Bronchial epithelial cell (primary cell): ENCODE measurements at places on chromosomes 3 and 15.

DNA sequence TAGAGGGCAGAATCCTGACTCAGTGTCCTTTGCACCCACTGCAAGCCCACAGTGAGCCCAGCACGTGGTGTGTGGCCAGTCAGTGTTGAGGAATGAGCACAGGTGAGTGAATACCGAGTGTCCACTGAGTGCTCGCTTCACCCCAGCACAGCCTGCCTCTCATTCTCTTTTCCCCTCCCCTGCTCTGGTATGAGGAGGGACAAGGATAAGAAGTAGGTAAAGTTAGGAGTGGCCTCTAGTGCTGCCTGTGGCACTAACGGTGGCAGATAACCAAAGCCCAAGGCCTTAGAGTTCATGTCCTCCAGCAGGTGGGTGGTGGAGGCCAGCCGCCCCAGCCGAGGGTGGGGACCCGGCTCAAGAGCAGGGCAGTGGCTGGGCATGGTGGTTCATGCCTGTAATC is 38.0 kb downstream of the PRKCD start:
- no peak for DNase-seq

- DNase-seq: no peak
These were observed 9.1 kb upstream of the DIS3L start for GRCh38 chr15:66284271-66284670.

- no peak for DNase-seq
These were observed 8.5 kb downstream of the EPB42 start for GRCh38 chr15:43212299-43212698.

DNA sequence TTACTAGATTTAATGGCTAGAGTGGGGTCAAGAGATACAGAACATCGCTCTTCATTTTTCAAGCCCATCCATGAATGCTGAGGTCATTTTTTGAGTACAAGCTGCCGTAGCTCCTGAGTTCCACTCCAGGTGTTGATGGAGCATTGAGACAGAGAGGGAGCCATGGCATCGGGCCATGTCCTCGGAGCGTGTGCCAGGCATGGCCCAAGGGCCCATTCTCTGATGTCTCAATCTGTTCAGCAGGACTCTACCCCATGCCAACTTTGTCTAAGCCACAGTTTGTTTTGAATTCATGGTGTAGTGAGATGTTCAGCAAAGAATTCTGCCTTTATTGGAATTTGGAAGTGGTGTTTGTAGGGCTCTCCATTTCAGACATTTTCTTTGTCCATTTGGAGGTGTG is 110.5 kb upstream of the ADAMTS9 start:
- DNase-seq: no peak

- DNase-seq: peak; percentile 60
These were observed 37.7 kb downstream of the PLD1 start for GRCh38 chr3:171772427-171773056.

GRCh38 chr3:69324362-69325025 is 61.4 kb downstream of the FRMD4B start:
- DNase-seq: no peak

DNA sequence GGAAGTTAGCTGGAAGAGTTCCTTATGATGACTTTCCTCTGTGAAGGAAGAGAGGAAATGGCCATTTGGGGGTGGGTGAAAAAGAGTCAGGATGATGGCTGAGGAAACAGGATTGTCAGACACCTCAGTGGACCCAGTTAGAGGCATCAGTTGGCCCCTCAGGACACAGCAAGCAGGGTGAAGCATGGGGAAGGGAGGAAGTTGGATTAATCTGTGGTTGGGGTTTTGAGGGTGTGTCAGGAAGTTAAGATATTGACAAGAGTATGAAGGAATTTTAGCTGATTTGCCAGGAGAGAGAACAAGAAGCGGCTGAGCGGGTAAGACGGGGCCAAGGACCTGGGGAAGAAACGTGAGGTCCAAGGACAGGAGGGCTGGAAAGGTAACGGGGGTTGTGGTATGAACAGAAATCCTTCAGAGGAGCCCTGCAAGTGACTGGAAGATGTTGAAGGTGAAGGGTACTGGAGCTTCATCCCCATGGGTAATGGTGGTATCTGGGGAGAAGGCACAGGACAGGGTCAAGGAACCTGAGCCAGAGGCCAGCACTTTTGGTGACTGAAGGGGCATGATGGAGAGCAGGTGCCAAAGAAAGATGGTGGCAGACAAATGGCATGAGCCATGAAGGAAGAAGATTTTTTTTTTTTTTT is 2.7 kb downstream of the UQCC5 start:
- no peak for DNase-seq

DNA sequence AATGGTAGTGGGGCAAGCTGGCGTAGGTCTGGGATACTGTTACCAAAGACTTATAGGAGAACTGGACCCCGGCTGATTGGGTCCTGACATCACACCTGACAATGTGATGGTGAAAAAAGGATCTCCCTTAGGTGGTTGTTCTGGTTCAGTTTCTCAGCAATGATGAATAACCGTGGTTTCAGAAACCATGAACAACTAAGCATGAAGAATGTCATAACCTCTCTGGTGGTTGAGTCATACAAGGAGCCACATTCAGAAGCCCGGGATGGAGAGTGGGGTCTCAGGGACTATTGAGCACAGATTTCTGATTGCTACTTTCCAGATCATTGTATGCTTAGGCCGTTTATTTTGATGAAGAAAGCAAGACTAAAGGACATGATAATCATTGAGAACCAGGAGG is 17.4 kb downstream of the GPR160 start:
- DNase-seq: peak; percentile 74

DNA sequence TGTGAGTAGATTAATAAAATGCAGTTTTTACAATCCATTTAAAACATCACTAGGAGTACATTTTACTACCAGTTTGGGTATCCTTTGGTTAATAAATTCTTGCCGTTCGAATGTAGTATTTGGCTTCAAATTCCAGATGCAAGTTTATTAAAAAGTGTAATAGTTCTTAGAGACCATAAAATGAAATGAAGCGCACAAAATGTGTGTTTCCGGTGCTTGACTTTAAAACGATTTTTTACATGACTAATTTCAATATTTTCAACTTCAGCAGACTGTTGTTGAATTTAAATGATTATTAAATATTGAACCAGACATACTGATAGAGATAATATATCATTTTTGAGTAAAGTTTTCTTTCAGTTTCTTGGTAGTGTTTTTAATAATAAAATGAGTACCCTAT is 138.4 kb upstream of the NAALADL2 start:
- no peak for DNase-seq

- DNase-seq: peak; percentile 99
These were observed 384.9 kb upstream of the THBS1 start for GRCh38 chr15:39195961-39196486.

DNA sequence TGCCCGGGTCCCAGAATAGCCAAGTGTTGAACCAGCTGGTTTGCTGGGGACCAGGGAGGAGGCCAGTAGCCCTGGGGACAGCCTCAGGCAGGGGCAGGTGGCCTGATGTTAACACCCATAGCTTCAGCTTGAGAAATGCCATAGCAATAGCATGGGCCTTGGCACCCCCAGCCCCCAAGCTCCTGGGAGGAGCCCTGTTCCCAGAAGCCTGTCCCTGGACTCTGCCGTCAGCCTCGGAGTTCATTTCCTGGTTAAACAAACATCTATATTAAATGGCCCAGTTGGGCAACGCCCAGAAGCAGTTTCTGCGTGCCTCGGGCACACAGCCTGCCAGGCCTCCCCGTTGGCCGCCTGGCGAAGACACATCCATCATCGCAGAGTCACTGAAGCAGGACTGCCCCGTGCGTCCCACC is 58.2 kb downstream of the FGD5 start:
- peak; percentile 19 for DNase-seq

- no peak for DNase-seq
These were observed 15.4 kb downstream of the CDV3 start for GRCh38 chr3:133588784-133589465.

DNA sequence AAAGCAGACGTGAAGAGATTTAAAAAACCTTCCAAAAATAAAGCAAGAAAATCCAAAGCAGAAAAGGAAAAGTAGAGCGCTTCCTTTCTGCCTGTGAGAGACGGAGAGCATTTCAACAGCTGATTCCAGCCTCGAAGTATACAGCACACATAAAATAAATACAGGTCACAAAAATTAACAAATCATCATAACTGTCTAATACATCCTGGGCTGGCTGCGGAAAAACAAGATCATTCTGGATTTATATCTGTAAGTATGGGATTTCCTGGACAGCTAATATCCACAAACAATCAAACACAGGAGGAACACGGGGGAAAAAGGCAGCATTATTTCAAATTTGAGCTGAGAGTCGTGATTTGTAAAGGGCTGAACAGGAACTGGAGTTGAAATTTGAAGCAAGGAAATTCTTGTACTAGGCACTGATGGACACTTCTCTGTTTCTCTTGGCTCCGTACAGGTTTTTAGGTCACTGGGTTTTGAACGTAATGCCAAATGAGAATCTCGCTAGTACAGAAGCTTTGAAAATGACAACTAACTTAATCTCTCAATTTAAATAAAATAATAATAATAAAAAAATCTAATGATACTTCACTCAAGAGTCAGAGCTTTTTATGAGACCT is 577.7 kb downstream of the FOXP1 start:
- DNase-seq: no peak

GRCh38 chr3:177144922-177145321 is 52.4 kb downstream of the TBL1XR1 start:
- DNase-seq: peak; percentile 52

DNA sequence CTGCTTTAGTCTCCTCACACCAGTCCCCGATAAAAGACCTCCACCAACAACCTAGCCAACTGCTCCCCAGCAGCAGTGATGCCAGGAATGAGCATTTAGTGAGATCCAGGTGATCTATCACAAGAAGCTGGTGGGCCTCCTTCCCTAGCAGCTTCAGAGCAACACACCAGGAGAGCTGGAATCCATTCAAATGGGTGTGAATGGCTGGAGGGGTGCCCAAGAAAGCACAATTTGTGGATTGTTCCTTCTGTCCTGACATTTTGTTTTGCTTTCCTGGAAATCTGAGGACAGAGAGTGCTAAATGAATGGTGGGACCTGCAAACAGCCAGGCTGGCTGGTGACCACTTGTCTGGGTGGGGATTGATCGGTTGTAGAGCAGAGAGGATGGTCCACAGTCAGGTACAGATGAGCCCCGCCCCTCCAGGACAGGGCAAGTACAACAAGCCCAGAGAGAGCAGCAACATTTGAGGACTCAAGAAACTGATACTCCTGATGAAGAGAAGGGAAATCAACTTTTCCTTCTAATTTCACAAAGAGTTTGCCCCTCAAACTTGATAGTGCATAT is 316.8 kb downstream of the VPS13C start:
- DNase-seq: no peak

GRCh38 chr15:55402707-55403106 is 5.5 kb downstream of the CCPG1 start:
- DNase-seq: no peak

GRCh38 chr3:134904776-134905646 is 110.0 kb downstream of the EPHB1 start:
- DNase-seq: no peak

GRCh38 chr3:185347399-185347798 is 15.5 kb upstream of the MAP3K13 start:
- no peak for DNase-seq
